Stimulated activated naive CD8-positive, alpha-beta T cell treated with anti-CD3 and anti-CD28 coated beads, Interleukin-15, Interleukin-2, amounts not matched to agents 100 U/mL and 50 U/mL, for 24 hours (primary cell): ENCODE measurements at places on chromosomes 5 and 9.

DNA sequence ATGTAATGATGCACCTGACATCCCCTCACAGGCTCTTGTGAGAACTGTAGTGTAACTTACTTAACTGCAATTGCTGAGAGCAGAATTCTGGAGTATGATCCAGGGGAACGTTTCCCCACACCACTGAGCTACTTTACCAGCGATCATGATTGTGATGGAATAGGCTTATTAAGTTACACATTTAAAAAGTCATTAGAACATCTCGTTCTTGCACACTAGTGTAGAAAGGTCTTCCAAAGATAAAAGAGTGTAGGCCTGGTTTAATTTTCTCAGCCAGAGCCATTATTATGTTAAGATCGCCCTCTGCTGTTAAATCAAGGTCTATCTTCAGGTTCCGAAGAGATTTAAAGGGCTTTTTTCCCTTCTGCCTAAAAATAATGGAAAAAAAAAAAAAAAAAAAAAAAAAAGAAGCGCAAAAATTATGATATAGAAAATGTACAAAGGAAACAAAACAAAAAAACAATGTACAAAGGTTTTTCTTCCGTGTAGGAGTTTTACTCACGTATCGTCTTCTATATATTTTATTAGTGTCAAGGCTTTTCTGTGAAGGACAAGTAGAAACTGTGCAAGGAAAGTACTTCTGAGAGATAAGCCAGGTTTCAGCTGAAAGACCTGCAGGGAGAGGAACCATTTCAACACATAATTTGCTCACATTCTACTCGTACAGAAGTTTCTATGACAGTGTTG lies 18.6 kb upstream of the MOB3B start:
- no peak for DNase-seq

GRCh38 chr9:110911659-110912418 lies 126.4 kb downstream of the LPAR1 start:
- DNase-seq = no peak

DNA sequence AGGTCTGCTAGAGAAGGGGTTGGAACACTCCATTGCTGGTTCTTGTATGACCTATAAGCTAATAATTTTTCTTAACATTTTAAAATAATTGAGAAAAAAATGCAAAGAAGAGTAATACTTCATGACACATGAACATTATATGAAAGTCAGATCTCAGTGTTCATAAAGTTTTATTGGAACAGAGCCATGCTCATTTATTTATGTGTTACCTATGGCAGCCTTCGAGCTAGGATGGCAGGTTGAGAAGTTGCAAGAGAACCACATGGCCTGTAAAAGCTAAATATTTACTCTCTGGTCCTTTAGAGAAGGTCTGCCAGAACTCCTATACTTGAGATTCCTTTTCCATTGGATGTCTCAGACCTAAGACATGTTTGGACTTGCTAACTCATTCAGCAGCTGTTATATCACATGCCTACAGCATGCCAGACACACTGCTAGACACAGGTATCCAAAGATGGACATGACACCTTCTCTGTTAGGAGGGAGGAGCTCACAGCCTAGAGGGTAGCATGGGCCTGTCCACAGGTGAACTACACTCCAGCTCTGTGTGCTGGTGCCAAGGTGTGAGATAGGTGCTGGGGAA lies 304.3 kb downstream of the ARHGAP26 start:
- DNase-seq = no peak

- DNase-seq = no peak
Measured at GRCh38 chr5:93062548-93062947, 518.5 kb downstream of the NR2F1-AS1 start.

- no peak for DNase-seq
Measured at GRCh38 chr9:22214021-22214420, 204.9 kb upstream of the CDKN2B start.

DNA sequence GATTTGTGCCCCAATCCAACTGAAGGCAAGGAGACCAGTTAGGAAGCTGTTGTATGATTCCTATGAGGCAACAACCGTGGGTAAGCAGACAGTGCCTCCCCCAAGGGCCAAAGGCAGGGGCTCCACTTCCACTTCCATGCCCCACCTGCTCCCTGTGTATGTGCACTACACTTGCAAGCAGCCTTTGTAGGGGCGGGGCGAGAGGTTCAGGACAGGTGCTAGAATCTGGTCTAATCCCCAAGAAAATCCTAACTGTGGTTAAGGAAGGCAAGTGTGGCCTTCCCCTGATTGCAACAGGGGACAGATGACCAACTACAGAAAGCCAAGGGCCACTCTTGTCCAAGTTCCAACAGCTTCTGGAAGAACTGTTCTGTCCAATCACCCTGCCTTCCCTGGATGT lies 41.7 kb downstream of the B4GALT1 start:
- no peak for DNase-seq

GRCh38 chr5:2168601-2169429 lies 286.1 kb upstream of the IRX4 start:
- DNase-seq = no peak

DNA sequence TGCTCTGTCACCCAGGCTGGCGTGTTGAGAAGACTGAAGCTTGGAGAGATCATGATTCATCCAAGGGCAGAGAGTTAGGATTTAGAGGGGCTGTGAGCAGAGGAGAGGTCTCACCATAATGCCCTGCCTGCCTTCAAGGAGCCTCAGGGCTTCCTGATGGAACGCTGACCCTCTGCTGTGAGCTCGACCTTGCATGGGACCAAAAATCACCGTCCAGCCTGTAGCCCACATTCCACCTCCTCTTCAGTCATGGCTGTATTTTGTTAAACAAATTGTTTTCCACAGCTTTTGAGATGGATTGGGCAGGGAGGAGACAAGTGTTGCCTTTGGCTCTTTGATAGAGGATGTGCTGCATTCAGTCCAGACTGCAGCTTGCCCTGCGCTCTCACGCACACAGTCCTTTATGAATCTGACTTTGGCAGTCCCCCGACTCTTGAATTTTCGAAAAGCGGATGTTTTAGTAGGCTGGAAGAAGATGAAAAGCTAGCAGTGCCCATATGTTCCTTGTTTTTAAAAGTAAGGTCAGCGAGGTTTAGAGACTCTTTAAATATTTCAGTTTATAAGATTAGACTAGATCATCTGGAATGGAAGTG lies 79.5 kb downstream of the MVB12B start:
- DNase-seq = no peak

GRCh38 chr9:12544700-12545099 lies 148.5 kb upstream of the TYRP1 start:
- no peak for DNase-seq

- DNase-seq = no peak
Measured at GRCh38 chr5:59351076-59351794, 542.3 kb downstream of the PDE4D start.

GRCh38 chr9:36935768-36936497 lies 98.1 kb downstream of the PAX5 start:
- no peak for DNase-seq

DNA sequence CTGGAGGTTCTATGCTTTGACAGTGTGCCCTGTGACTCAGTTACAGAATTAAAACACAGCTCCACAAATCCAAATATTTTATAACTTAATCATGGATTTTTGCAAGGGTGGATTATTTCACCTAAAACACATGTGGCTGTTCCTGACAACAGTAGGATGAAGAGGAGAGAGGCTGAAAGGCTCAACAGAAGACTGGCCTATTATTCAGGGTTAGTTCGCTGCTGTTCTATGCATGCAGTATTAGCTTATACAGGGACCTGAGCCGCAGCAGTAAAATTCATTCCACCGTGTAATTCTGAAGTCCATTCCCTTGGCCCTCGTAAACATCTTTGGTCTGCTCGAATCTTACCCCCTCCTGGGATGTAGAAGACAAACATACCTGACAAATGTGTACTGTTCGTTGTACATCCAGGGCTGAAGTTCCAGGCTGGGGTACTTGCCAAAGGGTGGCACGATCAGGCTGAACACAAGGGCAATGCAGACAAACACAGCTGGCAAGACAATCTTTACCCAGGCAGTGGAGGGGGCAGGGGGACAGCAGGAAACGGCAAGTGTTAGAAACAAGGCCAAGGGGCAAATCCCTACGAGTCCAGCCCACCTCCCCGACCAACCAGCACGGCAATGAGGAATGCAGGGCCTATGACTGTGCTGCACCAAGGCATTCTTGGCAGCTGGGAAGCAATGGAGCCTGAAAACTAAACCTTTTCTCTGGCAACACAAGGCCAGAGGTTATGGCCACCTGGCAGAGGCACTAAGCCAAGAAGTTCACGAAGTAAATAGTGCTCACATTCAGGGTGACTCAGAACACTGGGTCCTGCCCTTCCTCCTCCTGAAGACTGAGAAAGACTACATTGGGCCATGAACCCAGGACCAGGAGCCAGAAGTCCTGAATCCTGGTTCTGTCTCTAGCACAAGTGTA lies 46.8 kb downstream of the NIPSNAP3B start:
- no peak for DNase-seq

GRCh38 chr5:112671687-112672086 lies 66.0 kb upstream of the APC start:
- DNase-seq = no peak

- no peak for DNase-seq
Measured at GRCh38 chr9:91658513-91659105, 235.0 kb upstream of the NFIL3 start.

DNA sequence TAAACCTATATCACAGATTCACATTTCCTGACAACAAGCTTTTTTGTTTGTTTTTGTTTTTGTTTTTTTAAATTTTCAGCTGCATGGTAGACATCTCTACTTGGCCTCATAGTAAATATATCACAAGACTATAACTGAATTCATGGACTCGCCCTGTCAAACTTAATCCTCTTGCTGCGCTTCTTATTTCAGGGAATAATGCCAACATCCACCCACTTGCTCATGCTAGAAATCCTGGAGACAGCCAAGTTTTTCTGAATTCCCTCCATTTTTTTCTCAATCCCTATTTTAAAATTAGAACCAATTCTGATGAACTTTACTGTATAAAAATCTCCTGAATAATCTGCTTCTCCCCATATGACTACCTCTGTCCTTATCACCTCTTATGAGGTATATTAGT lies 283.6 kb upstream of the RPS23 start:
- DNase-seq = no peak

DNA sequence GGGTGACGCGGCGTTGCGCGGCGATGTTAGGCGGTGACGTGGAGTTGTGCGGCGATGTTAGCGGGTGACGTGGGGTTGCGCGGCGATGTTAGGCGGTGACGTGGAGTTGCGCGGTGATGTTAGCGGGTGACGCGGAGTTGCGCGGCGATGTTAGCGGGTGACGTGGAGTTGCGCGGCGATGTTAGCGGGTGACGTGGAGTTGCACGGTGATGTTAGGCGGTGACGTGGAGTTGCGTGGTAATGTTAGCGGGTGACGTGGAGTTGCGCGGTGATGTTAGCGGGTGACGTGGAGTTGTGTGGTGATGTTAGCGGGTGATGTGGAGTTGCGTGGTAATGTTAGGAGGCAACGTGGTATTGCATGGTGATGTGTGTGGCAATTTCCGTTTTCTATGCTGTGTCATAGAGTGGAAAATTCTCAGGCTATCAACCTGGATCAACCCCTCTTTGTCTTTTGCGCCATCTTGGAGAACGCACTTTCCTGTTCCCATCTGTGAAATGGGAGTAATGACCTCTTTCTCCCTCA lies 76.0 kb downstream of the ANKRD33B start:
- no peak for DNase-seq

DNA sequence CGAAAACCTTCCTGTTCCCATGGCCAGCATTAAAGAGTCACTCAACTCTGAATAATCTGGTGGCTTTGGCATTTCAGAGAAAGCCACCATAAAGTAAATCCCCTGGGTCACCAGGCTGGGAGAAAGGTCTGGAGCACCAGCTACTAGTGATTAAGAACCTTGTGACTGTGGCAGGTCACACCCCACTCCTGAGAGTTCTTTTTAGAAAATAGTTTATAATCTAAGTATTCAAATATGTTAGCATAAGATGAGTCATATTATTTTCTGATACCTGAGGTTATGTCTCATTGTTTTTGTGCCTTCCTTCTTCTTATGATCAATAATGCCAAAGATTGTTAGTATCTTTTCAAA lies 351.7 kb downstream of the ARRDC3 start:
- DNase-seq = no peak

GRCh38 chr9:5429873-5430564 lies 7.7 kb downstream of the PLGRKT start:
- no peak for DNase-seq

DNA sequence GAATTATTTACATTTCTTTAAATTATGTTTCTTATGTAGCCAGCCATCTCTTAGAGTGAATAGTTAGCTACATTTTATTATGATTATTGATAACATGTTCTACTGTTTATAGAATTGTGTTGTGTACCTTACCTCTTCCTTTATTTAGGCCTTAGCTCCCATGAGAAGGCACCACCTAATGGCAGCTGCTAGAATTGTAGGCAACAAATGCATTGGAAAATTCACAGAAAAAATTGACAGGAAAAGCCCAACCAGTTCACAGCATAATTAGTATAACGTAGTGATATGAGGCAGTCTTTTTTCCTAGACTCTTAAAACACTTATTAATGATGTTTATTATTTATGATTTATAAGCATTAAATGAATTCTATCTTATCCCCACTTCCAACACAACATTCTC lies 175.8 kb downstream of the WDR70 start:
- DNase-seq = no peak

DNA sequence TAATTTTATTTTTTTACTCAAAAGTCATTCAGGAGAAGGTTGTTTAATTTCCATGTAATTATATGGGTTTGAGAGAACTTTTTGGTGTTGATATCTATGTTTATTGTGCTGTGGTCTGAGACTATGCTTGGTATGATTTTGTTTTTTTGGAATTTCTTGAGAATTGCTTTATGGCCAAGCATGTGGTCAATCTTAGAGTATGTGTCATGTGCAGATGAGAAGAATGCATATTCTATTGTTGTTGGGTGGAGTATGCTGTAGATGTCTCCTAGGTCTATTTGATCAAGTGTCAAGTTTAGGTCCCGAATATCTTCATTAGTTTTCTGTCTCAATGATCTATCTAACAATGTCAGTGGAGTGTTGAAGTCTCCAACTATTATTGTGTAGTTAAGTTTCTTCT lies 134.9 kb downstream of the HMHB1 start:
- DNase-seq = no peak

DNA sequence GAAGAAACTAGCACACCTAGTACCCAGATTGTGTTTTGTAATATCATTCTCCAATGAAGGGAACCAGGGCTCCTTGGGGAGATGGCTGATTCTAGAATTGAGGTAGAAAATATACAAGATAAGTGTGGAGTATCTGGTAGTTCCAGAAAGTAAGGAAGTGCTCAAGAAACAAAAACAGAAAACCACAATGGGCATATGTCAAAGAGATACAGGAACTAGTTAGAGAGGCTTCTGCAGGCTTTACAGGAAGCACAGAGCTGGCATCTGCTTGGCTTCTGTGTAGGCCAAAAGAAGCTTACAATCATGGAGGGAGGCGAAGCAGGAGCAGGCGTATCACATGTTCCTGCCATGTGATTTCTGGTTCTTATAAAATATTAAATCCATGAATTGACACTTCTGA lies 105.7 kb upstream of the TMEM161B start:
- no peak for DNase-seq

DNA sequence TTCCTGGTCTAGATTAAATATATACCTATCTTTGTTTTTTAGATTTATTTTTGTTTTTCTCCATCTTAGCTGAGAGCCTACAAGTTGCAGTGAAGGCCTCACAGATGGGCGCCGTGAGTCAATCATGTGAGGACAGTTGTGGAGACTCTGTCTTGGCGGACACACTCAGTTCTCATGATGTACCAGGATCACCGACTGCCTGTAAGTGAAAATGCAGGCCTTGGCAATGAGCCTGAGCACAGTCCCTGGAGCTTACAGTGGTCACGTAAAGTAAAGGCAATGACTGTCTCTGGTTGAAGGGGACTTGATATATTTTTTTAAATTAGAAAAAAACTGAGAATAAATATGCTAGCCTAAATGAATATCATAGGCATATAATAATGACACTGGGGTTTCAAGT lies 271.9 kb downstream of the ARHGEF28 start:
- no peak for DNase-seq
